ENCODE measurements at places on chromosomes 11 and 22.

DNA sequence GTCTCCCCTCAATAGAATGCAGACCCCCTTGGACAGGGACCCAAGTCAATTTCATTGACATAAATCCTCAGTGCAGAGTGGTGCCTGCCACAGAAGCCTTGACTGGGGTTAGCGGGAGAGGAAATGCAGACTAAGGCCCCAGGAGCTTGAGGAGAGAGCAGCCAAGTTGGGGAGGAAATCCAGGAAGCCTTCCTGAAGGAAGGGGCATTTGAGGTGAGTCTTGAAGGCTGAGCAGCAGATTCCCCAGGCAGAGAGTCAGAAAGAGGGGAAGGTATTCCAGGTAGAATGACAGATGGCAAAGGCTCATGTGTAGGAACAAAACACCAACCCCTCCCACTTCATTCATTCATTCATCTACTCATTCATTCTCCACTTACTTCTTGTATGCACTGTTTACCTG, 10.3 kb downstream of the MYEOV start:
- DNase-seq, result no peak

DNA sequence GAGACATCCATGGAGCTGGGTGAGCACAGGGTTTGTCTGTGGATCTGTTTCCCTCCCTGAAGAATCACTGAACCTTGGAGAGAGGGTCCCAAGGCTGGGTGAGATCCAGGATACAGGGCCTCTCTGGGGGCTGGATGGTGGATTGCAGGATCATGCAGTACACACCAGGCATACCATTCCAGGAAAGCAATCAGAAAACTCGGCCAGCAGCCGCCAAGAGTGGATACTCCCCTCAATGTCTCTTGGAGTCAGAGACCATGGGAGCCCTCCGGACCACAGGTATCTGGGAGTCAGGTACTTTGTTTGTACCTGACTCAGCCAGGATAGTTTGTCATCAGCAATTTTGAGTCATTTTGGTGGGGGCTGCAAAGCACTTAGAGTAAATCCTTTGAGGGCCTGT, 14.6 kb upstream of the SYT13 start:
- no peak for DNase-seq

GRCh38 chr11:58813693-58814092, 30.8 kb downstream of the GLYATL2 start:
- DNase-seq, result no peak

GRCh38 chr11:45083544-45084087, 62.8 kb upstream of the PRDM11 start:
- no peak for DNase-seq

DNA sequence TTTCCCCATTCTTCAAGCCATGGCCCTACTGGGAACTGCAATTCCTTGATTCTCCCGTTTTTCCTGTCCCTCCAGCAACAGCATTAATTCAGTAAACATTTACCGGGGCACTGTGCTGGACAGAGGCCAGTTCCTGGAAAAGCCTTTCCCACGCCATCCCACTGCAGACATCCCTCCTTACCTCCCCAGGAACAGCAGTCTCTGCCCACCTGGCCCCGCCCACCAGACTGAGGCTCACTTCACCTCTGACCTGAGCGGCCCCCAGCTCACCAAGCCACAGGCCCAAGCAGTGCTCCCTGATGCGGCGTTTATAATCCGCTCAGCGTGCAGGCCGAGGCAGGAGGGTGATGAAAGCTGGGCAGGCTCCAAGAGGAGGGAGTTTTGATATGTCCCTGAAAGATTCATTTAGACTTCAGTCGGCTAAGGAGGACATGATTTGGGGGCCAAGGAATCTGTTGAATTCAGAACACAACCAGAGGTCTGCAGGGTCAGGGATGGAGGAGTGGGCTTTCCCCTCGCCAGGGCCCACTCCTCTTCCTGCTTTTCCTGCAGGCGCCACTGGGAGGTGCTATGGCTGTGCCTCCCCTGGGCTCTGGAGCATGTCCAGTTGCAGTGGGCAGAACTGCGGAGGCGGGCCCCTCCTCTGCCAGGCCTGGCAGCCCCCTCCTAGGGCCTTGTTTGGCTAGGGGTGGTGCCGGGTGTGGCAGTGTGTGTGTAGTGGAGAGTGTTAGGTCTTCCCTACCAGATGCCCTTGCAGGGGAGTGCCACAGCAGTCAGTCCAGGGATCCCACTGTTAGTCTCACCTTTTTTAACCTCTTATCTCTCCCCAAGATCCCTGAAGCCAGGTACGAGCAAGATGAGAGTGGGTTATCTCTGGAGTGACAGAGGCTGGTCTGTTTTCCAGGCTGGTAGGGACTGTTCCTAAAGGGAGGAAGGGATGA, 1.4 kb upstream of the TAGLN start:
- no peak for DNase-seq

DNA sequence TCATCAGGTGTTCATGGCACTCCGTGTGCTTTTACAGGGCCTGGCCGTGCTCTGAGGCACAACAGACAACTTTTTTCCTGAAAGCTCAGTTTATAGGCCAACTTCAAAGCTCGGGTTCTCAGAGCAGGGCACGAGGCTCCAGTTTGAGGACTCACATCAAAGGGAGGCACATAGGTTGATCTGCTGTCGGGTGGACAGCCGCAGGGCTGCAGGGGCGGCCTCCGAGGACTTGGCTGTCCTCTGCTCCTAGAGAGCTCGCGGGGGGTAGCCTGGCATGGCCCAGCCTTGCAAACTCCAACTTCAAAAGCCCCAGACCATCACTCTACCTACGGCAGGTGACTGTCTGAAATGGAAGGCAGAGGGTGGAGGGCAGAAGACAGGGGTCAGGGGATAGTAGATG, 31.6 kb downstream of the C11orf58 start:
- no peak for DNase-seq

GRCh38 chr11:114162719-114163123, 103.2 kb downstream of the ZBTB16 start:
- no peak for DNase-seq

GRCh38 chr11:19951558-19952115, 208.6 kb downstream of the DBX1 start:
- DNase-seq, result no peak

DNA sequence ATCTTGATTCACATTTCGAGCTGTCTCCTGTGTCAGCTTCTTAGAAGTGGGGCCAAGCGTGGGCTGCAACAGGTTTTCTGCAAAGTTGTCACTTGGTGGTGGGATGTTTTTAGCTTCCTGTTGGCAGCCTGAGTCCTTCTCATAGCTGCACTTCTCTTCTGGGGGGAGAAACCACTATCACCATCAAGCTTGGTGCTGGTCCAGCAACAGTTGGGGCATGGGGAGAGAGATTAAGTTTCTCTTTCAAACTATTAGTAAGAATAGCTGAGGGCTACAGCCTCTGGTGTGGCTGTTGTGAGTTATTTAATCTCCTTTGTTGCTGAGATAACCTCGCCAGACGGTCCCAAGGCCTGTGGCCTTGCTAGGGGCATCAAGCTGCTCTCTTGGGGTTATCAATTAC, 123.3 kb upstream of the CRYBB3 start:
- DNase-seq, result no peak

GRCh38 chr11:113242767-113243397, 71.5 kb upstream of the TTC12 start:
- no peak for DNase-seq

GRCh38 chr11:2940147-2940920, 11.1 kb upstream of the PHLDA2 start:
- no peak for DNase-seq

DNA sequence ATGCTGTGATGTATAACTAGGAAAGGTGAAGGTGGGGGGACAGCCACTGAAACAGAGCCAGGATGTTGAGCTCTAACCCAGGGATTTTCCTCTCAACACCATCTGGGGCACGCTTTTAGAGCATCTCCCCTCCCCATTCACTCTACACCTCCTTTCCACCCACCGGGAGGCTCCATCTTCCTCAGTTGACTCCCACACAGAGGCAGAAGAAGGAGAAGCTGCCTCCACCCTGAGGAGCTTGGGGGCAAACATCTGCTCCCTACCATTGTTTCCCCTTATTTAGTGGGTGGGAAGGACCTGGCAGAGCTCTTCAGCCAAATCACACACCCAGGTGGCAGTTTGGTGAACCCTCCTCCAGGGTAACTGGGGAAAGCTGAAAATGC, 50.0 kb upstream of the ADA2 start:
- no peak for DNase-seq

GRCh38 chr11:30561691-30562415, 24.3 kb downstream of the MPPED2 start:
- no peak for DNase-seq

- DNase-seq, result no peak
Observed at GRCh38 chr11:1293619-1294015, 15.8 kb downstream of the TOLLIP start.

GRCh38 chr11:60809691-60810090, 24.6 kb downstream of the MS4A10 start:
- no peak for DNase-seq

DNA sequence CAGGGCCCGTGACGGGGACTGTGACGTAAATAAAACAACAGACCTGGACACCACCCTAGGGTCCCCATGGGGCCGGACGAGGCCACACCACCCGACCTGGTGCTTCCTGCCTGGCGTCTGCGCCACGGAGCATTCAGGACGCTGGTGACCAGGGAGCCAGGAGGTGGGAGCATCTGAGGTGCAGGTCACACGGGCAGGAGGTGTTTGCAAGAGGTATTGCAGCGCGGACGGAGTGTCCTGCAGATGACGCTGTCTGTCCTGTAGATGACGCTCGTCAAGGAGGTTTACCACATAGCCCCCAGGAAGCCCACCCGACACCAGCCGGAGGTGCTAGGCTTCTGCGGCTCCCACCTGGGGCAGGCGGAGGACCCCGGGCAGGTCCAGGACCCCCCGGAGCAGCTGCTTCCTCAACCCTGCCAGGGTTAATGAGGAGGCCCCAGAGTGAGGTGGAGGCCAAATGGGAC, 986 bp upstream of the MUC5B start:
- DNase-seq, result no peak

- no peak for DNase-seq
Observed at GRCh38 chr22:17597217-17597616, 31.3 kb downstream of the ATP6V1E1 start.

- no peak for DNase-seq
Observed at GRCh38 chr11:129489249-129489648, 113.6 kb downstream of the BARX2 start.

GRCh38 chr11:34198523-34198922, 93.1 kb downstream of the NAT10 start:
- peak; percentile 2 for DNase-seq

DNA sequence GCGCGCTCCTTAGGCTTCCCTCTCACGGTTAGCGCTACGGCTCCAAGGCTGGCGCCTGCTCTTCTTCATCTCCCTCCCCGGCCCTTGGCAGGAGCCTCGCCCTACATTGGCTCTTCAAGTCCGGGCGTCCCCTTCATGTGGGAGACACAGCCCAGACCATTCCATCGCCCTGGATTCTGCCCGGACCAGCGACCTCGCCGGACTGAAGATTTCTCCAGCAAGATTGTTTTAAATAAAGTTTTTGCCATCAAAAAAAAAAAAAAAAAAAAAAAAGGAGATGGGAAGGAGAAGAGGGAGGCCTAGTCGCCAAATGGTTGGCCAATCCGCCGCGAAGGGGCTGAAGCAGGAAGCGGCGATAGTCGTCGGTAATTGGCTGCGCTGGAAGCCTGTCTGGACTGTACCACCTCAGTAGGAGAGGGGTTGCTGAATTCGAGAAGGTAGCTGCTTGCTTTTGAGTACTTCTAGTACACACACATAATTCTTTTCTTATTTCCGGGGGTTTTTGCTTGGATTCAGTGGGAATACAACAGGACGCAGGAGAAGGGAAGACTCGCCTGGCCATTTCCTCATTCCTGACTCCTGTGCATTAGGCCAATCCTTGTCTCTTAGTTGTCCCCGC, 688 bp upstream of the ZDHHC5 start:
- peak; percentile 81 for DNase-seq

DNA sequence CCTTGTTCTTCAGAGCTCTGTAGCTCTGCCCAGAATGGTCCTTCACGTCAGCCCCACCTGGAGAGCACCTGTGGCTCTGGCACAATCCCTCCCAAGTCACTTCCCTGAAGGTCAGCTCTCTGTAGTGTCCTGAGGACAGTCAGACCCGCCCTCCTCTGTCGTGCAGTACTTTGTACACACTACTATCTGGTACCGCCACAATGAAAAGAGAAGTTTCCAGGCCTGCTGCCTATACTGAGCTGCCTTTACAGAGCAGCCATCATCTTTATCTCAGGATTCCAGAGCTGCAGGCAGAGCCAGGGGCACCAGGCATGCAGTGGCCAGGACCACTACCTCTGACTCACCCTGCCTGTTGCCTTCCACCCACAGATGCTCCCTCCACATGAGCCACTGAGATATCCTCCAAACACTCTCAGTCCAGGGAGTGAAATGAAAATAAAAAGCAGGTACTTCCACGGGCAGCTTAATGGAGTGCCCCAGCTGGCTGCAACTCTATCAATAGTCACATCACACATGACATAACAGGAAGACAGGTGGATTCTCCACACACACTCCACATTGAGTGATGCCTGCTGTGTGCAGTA, 7.3 kb downstream of the PACSIN2 start:
- no peak for DNase-seq

DNA sequence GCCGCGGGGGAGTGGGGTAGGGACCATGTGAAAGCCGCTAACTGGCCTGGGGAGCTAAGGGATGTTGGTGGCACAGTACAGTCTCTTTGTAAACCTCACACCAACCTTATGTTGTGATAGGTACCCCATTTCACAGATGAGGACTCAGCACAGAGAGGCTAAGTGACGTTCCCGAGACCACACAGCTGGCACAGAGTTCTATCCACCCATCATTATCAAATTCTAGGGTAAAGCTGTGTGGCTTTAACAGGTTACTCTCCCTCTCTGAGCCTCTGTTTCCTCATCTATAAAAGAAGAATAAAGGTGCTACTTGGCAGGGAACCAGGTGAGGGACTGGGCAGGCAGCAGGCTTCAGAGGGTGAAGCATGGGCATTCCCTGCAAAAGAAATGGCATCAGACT, 1.4 kb upstream of the GDPD5 start:
- no peak for DNase-seq

- DNase-seq, result no peak
Observed at GRCh38 chr11:6615882-6616585, 3.2 kb downstream of the TPP1 start.

- no peak for DNase-seq
Observed at GRCh38 chr11:73201249-73201648, 16.8 kb upstream of the P2RY2 start.

GRCh38 chr22:46065691-46066454, 84.5 kb upstream of the PPARA start:
- DNase-seq, result no peak

GRCh38 chr11:85695546-85695945, 9.6 kb upstream of the CCDC89 start:
- DNase-seq, result no peak

Measured in stimulated activated CD8-positive, alpha-beta memory T cell treated with anti-CD3 and anti-CD28 coated beads, Interleukin-7, amount 100 ng/mL, for 1 hour (primary cell).